ENCODE measurements at places on chromosomes 7 and 10. TPM values are rescaled to one million over a fixed set of nuclear protein-coding genes. Genes with fewer than 3 reads are reported as not detected.

Gene FHIP2A
- 8.3 TPM for total RNA-seq

Gene NPY4R
- not detected for total RNA-seq

Gene SLC26A5
- 0.11 TPM for total RNA-seq

Gene CUZD1
- 0.29 TPM for total RNA-seq

Gene SPDYE18
- not detected for total RNA-seq

Gene DKK1
- total RNA-seq: 262 TPM

DNA sequence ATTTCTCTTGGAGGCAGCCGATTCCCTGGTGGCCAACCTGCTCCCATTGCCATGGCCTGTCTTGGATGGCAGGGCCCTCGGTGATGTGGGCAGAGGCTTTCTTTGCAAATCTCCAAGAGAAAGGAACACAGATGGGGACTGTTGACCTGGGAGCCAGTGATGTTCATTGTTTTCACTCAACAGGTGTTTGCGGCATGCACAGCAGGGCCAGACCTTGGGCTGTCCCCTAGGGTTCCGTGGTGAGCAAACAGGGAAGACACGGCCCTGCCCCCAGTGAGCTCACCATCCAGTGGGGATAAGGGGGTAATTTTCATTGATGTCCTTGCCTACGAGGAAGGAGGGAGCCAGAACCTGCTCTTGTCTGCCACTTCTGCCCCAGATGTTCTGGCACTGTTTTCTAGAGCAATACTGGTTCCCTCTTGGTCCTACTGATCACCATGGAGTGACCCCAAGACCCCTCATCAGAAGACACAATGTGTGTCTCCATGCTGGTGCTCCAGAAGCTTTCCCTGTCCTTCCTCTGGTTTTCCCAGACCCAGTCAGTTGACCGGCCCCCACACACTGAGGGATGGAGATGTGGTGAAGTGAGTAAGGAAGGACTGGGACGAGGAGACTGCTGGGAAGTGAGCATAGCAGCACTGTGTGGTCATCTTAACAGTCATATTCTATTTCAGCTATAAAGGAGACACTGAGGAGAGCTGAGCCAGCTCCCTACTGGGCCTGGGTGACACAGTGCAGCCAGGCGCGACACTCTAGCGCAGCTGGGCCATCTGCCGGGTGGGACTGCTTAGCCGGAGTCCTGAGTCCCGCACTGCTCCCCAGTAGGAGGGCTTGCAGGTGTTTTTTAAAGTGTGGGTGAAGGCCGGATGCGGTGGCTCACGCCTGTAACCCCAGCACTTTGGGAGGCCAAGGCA lies 20.4 kb upstream of the FIGNL1 start:
- H3K4me1 ChIP-seq: peaks cover 8% of the 10 kb centered on the region
- H3K27me3 ChIP-seq: no peaks in the 10 kb centered on the region
- H3K36me3 ChIP-seq: peaks cover 12% of the 10 kb centered on the region
- no peak overlapping the region for H3K27ac ChIP-seq
- no peak for DNase-seq

DNA sequence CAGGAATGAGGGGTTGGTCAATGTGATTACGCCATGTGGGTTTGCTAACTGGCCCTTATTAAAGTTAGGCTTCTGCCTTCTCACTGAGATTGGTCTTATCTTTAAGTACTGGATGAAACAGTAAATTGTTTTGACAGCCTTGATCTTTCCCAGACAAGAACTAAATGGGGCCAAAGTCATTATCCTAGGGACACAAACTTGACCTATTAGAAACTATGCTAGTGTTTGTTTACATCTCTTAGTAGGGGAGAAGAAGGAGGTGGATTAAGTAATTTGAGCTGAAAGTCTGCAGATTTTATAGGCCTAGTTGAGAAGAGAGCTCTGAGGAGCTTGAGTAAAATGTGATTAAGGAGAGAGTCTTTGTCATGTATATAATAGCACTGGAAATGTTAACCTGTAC lies 386.9 kb downstream of the HTR7 start:
- H3K4me1 ChIP-seq: no peaks in the 10 kb centered on the region
- no peak for DNase-seq
- H3K27me3 ChIP-seq: no peaks in the 10 kb centered on the region
- H3K27ac ChIP-seq: no peak overlapping the region
- H3K4me3 ChIP-seq: no peak overlapping the region
- no peaks in the 10 kb centered on the region for H3K36me3 ChIP-seq

DNA sequence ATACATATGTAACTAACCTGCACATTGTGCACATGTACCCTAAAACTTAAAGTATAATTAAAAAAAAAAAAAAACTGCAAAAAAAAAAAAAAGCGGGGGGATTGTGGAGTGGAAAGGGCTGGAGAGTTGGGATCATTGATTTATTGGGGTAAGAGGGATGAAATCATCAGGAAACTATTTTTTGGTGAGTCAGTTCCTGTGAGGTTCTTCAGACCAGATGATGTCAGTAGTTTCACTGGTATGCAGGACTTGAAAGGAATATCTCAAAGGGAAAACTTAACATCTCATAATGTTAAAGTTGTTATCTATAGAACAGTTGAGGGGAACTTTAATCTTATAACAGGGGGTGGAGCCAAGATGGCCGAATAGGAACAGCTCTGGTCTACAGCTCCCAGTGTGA lies 32.6 kb upstream of the TECTB start:
- H3K36me3 ChIP-seq: no peaks in the 10 kb centered on the region
- no peak overlapping the region for H3K27ac ChIP-seq
- H3K27me3 ChIP-seq: no peaks in the 10 kb centered on the region
- H3K4me3 ChIP-seq: no peak overlapping the region
- DNase-seq: no peak

DNA sequence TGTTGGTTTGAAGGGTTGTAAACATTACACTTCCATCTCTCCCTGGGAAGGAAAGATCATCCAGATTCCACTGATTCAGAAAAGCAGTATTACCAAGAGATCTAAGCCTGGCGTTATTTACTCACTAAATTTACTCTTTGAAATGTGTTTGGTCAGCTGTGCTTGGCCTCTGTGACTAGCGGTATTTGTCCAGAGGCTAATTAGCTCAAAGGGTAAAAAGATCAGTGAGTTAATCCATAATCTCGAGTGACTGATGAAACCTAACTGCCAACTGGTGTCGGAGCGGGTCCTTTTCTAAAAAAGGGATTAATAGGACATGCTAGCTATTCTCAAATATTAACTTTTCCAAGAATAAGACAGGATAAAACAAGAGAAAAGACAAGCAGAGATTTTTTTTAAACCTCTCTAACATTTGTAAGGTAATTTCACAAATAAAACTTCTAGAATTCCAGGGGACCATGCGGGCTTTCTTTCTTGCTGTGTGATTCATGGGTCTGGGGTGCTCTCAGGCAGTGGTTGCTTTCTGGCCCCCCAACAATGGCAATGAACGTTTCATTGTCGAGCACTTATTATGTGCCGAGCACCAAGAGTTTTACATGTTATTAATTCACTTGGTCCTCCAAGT lies 247.3 kb upstream of the AOAH start:
- DNase-seq: peak; percentile 99
- peaks cover 53% of the 10 kb centered on the region for H3K4me1 ChIP-seq
- peak overlapping the region; percentile 38 for H3K4me3 ChIP-seq
- H3K36me3 ChIP-seq: no peaks in the 10 kb centered on the region
- H3K27ac ChIP-seq: peak overlapping the region; percentile 99

DNA sequence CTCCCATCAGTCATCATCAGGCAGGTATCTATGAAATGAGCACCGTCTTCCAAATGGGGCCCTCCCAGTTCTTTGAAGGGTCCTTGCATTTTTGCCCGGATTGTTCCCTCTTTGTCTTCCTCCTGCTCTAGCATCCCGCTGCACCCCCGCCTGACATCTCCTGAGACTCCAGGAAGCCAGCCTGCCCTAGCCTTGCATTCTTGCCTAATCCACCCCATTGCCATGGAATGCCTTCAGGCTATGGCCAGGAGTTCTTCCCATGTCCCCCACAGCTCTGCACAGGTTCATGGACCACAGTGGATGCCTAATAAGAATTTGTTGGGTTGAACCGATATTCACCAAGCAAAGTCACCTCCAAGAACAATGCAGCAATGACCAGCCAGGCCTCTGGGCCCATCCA lies 62.1 kb downstream of the ZMIZ1 start:
- no peak overlapping the region for H3K4me3 ChIP-seq
- H3K27ac ChIP-seq: no peak overlapping the region
- no peak for DNase-seq
- peaks cover 88% of the 10 kb centered on the region for H3K4me1 ChIP-seq
- H3K36me3 ChIP-seq: peaks cover 26% of the 10 kb centered on the region

DNA sequence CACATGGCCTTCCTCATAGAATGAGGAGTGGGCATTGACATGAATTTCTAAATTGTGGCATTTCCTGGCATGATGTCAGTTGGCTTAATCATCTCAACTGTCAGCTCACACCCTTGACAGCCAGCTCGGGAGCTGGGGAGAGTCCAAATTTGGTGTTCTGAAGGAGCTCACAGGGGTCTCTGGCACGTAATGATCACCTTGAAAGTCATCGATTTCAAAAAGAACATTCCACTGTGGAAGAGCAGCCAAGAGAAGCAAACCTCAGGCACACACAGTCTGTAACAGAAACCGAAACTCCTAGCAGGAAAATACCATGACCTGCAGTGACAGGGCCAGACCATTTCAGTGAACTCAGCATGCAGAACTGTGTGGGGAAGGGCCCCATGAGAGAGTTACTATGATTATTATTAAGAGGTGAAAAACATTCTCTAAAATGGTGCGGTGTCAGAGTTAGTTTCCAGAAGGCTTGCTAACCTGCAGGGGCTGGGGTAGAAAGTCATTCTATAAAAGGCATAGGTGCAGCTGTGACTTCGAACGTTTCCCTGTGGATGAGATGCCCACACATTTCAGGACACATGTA lies 26.4 kb upstream of the KLF6 start:
- H3K27me3 ChIP-seq: no peaks in the 10 kb centered on the region
- H3K4me1 ChIP-seq: peaks cover 80% of the 10 kb centered on the region
- no peaks in the 10 kb centered on the region for H3K36me3 ChIP-seq
- no peak for DNase-seq
- no peak overlapping the region for H3K4me3 ChIP-seq

- H3K27me3 ChIP-seq: peaks cover 2% of the 10 kb centered on the region
- no peak for DNase-seq
- no peak overlapping the region for H3K27ac ChIP-seq
- H3K4me3 ChIP-seq: no peak overlapping the region
Observed at GRCh38 chr10:130352291-130352645, 216.1 kb downstream of the GLRX3 start.

DNA sequence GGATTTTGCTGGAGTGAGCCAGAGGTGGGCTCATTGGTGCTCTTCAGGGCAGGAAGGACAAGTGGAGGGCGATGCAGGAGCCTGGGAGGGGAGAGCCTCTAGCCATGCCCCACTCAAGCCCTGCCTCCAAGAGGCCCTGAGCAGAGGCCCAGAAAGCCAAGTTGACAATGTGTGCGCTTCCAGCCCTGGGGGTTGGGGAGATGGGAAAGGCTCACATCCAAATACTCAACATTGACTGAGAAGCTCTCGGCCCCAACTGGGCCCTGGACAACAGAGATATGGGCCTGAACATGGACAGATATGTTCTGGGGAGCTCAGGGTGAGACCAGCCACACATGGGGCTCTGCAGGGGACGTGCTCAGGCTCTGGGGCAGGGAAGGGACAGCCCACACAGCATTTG lies 39.0 kb downstream of the FRMPD2 start:
- no peak overlapping the region for H3K27ac ChIP-seq
- no peak overlapping the region for H3K4me3 ChIP-seq
- H3K27me3 ChIP-seq: no peaks in the 10 kb centered on the region
- no peaks in the 10 kb centered on the region for H3K4me1 ChIP-seq

DNA sequence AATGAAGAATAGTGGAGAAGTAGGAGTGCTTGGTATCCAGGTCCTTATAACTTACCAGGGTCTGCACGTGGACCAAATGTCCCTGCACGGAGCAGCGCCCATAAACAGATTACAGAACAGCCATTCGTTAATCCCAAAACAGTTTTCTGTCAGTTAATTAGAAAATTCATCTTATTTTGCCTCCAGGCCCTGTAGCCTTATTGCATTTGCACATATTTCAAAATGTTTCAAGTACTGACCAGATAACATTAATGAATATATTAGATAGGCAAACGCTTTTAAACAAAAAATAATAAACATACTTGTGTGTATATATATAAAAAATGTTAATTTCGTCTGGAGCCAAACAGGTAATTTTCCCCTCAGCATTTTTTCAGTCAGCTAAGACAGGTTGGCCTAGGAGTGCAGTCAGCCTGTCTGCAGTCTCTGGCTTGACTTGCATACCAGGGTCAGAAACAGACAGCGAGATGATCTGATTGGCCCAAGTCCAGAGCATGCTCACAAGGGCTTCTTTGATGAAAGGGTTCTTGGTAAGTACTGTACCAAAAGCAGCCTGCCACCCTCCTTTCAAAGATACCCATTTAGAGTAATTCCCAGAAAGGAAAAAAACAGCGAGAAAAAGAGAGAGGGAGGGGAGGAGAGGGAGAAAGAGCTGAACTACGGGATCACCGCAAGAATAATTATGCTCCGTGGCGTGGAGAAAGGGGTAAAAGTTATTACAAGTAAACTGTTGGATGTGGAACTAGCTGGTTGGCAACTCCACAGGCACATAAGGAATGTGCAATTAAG lies 194.4 kb upstream of the TCF7L2 start:
- peak overlapping the region; percentile 12 for H3K27ac ChIP-seq
- DNase-seq: peak; percentile 77
- H3K36me3 ChIP-seq: no peaks in the 10 kb centered on the region
- H3K4me1 ChIP-seq: peaks cover 61% of the 10 kb centered on the region
- no peaks in the 10 kb centered on the region for H3K27me3 ChIP-seq

GRCh38 chr7:143256932-143257331 lies 6.3 kb upstream of the GSTK1 start:
- H3K4me1 ChIP-seq: peaks cover 17% of the 10 kb centered on the region
- H3K27me3 ChIP-seq: no peaks in the 10 kb centered on the region
- DNase-seq: no peak
- H3K36me3 ChIP-seq: no peaks in the 10 kb centered on the region

- H3K4me3 ChIP-seq: no peak overlapping the region
- no peaks in the 10 kb centered on the region for H3K36me3 ChIP-seq
- no peak for DNase-seq
- H3K27ac ChIP-seq: no peak overlapping the region
- 0 out of 3 replicates have a peak, but pooled peaks cover 2% of the 10 kb centered on the region for H3K27me3 ChIP-seq
Observed at GRCh38 chr7:149825567-149826343, 12.4 kb upstream of the ZNF862 start.

DNA sequence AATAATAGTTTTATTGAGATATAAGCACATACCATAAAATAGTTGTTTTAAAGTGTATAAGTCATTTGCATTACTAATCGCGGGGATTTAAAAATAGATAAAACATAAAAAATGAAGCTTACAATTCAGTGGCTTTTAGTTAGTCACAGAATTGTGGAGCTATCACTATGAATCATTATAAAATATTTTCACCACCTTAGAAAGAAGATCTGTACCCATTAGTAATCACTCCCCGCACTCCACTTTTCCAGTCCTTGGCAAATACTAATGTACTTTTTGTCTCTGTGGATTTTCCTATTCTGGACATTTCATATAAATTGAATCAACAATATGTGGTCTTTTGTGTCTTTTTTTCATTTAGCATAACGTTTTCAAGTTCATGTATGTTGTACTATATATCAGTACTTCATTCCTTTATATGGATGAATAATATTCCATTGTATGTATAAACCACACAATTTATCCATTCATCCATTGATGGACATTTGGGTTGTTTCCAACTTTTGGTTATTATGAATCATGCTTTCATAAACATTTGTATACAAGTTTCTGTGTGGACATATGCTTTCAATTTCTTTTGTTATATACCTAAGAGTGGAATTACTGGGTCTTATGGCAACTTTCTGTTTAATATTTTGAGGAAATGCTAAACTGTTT lies 162.5 kb downstream of the MAGI2 start:
- no peak overlapping the region for H3K27ac ChIP-seq
- no peaks in the 10 kb centered on the region for H3K27me3 ChIP-seq
- no peaks in the 10 kb centered on the region for H3K36me3 ChIP-seq
- H3K4me1 ChIP-seq: peaks cover 13% of the 10 kb centered on the region
- no peak for DNase-seq

GRCh38 chr10:6108631-6109443 lies 20.0 kb downstream of the RBM17 start:
- peaks cover 31% of the 10 kb centered on the region for H3K36me3 ChIP-seq
- no peak overlapping the region for H3K27ac ChIP-seq
- no peaks in the 10 kb centered on the region for H3K27me3 ChIP-seq
- H3K4me1 ChIP-seq: peaks cover 13% of the 10 kb centered on the region
- no peak overlapping the region for H3K4me3 ChIP-seq

Measured in HepG2 (cell line).